ENCODE measurements at places on chromosomes 7 and 10. TPM values are rescaled to one million over a fixed set of nuclear protein-coding genes. Genes with fewer than 3 reads are reported as not detected.
A peak's percentile ranks its signal among the peaks of the same experiment; 100 is the strongest.

GRCh38 chr7:101936611-101937231 lies 119.3 kb downstream of the CUX1 start:
- DNase-seq = peak; percentile 37

GRCh38 chr7:93054975-93055374 lies 62.8 kb downstream of the SAMD9 start:
- DNase-seq = no peak

DNA sequence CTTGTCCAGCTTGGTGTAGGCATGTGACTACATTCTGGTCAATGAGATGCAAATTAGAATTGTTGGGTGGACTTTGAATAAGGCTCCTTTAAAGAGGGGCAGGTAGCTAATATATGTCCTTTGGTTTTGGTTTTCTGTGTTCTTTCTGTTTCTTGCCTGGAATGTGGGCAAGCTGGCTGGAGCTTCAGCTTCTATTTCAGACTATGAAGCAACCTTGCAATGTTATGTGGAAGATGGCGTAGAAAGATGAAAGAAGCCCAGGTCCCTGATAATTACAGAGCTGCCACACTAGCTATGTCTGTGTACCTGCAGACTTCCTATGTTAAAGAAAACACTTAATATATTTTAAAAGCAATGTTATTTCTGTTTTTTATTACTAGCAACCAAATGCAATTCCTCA lies 46.2 kb downstream of the NEURL1 start:
- DNase-seq = no peak

DNA sequence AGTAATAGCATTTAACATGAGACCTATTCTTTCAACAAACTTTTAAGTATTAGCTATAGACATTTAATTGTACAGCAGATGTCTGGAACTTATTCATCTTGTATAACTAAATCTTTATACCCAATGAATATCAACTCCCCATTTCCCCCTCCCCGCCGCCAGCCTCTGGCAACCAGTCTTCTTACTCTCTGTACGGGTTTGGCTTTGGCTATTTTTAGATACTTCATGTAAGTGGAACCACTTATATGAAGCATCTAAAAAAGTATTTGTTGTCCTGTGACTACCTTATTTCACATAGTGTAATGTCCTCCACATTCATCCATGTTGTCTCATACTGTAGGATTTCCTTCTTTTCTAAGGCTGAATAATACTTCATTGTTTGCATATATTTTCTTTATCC lies 60.8 kb downstream of the RAB18 start:
- DNase-seq = no peak

- peak; percentile 56 for DNase-seq
These were observed 65.3 kb downstream of the CARD11 start for GRCh38 chr7:2978408-2978807.

DNA sequence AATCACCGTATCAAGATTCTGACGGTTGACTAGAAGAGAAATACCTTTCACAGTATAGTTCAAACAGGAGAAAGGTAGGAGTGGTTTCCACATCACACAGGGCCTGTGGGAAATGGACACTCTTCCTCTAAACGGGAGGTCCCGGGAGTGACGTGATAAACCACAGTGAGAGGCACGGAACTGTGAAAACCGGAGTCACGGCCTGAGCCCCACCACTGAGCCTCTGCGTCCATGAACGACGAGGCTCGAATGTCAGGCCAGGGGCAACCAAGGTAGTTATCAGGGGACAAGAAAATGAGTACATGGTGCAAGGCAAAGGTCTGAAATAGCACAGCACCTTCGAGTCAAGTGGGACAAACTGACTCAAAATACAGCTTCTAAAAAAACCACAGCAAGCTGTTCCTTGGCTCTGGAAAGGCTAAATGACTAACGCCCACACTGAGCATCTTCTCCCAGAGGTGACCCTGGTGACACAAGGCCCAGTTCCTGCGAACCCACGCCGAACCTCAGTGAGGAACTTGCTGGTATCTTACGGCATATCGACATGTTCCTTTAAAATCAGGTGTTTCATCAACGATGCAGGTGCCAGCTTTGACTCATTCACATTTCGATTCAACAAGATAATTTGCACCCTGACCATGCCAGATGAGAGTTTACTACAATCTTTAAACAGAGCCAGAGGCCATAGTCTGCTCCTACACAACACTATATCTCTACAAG lies 99.3 kb downstream of the DIP2C start:
- DNase-seq = no peak

DNA sequence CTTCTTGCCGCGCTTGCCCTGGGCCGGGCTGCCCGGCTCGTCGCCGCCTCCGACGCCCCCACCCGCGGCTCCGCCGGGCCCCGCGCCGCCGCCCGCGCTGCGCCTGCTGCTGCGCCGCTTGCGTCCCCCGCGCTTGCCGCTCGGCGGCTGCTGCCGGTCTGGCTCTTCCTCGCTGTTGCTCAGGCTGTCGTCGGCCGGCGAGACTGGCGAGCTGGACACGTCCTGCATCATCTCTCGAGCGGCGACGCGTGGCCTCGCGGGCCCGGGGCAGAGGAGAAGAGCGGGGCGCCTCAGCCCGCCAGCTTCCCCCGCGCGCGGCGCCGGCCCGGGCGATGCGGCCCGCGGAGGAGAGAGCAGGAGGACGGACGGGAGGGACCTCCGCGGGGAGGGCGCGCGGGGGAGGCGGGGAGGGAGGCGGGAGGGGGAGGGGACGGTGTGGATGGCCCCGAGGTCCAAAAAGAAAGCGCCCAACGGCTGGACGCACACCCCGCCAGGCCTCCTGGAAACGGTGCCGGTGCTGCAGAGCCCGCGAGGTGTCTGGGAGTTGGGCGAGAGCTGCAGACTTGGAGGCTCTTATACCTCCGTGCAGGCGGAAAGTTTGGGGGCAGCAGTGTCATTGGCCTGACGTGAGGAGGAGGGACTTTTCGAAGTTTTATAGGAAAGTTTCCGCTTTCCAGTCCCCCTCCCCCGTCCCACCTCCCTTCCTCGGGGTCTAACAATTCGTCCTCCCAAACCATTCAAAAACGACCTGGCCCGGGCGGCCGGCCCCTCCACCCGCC lies at the start of gene TWIST1:
TWIST1 (minus strand) TSS at position 546 of the 779 bp plus-strand sequence; CDS start at position 231, 315 bp downstream.
- DNase-seq = no peak

DNA sequence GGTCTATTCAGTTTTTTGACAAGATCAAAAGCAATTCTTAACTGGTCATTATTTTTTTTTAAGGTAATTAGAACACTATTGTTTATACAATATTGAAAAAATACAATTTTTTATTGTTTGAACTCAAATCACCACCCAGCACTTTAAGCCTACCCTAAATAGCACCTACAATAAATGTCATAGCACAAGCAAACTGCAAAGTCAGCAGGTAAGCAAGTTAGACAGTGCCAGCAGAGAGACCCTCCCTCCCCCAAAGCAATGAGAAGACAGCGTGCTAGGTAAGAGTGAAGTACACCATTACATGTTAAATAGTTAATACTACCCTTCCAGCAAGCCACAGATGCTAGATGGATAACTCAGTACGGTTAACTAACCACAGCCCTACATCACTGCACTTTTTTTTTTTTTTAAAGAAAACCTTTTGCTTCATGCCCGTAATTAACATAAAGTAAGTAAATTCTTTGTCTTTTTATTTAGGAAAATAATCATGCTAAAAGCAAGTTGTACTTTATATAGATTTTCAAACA lies 120.0 kb downstream of the UBE2H start:
- no peak for DNase-seq

GRCh38 chr7:104207348-104207730 lies 474 bp downstream of the ORC5 start:
- peak; percentile 27 for DNase-seq

- DNase-seq = no peak
These were observed 38.8 kb upstream of the SEPTIN7 start for GRCh38 chr7:35761871-35762677.

DNA sequence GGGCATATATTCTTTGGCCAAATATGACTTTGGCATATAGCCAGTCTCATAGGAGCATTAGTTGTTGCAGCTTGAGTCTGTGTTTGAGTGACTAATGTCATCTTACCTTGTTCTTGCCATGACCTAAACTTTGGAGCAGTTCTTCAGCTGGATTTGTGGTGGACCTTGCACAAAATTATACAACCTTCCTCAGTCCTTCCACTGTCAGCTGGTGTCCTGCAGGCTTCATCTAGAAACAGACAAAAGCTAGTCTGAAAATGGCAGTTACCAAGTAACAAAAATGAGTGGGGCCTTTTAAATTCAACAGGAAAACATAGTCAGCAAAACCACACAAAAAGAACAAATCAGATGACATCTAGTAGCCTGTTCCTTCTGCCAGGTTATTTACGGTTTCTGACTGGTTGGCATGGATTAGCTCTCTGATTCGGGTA lies 59.5 kb upstream of the HECTD2 start:
- DNase-seq = peak; percentile 63

DNA sequence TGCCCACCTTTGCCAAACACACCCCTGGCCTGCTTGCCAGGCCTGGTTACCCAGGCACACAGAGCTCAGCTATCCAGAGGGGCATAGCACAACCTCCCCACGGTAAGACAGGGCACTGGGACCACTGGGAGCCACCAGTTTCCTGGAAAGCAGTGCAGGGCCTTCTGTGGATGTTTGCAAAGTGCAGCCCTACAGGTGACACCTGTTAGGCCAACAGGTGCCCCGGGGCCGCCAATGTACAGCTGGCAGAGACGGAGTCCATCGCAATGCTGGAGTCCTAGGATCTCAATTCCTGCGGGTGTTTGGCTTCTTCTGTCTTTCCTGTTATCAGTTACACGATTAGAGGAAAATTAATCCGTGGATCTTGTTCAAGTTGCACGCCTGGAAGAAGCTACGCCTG lies 94.9 kb downstream of the NPTX2 start:
- DNase-seq = no peak

GRCh38 chr7:45221896-45222604 lies 64.5 kb downstream of the RAMP3 start:
- no peak for DNase-seq

DNA sequence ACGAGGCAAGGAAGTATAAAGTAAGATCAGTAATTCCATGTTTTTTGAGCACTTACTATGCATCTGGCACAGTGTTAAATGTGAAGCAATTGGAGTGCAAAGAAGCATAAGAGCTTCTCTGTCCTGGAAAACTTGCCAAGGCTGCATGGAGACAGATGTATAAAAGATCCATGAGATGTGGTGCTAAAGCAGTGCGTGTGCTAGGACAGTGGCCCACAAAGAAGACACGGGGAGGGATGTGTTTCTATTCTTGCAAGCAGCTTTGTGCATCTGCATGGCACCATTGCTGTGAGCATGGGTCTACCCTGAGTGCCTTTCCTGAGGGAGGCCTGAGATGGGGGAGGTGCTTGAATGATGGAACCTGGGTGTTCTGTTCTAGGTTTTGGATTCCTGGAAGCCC lies 5.1 kb upstream of the CDHR3 start:
- DNase-seq = no peak

DNA sequence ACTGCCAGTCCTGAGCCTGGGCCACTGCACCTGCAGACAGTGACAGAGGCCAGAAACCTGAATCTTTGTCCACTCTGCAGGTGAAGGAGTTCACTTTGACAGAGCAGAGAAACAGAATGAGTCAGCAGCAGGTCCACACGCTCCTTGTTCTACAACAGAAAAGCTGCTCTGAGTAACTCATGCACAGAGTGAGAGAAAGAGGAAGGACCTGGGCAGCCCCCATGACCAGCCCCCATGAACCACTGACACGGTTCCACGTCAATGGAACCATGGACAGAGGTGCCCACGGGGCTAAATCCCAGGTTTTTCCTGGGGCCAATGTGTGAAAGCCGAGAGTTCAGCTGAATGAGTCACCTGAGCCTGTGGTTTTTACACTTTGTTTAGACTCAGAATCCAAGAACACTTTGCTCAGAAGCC lies 40.8 kb upstream of the CTBP2 start:
- DNase-seq = peak; percentile 99

GRCh38 chr10:12539350-12540164 lies 190.2 kb downstream of the CAMK1D start:
- no peak for DNase-seq

DNA sequence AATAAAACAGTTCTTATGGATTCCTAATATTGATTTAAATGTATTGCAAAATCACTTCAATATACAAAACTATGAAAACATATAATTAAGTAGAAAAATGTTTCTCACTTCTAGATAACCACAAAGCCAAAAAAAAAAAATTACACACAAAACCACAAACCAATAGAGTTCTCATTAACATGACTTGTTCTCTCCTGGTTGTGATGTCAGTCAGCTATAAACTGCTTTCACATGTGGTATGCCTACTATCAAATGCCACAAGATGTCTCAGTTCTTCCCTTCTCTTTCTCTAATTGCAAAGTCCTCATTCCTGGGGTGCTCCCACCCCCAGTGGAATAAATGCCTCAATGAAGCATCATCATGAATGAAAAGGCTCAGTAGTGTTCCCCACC lies 16.6 kb downstream of the GNAI1 start:
- peak; percentile 82 for DNase-seq

DNA sequence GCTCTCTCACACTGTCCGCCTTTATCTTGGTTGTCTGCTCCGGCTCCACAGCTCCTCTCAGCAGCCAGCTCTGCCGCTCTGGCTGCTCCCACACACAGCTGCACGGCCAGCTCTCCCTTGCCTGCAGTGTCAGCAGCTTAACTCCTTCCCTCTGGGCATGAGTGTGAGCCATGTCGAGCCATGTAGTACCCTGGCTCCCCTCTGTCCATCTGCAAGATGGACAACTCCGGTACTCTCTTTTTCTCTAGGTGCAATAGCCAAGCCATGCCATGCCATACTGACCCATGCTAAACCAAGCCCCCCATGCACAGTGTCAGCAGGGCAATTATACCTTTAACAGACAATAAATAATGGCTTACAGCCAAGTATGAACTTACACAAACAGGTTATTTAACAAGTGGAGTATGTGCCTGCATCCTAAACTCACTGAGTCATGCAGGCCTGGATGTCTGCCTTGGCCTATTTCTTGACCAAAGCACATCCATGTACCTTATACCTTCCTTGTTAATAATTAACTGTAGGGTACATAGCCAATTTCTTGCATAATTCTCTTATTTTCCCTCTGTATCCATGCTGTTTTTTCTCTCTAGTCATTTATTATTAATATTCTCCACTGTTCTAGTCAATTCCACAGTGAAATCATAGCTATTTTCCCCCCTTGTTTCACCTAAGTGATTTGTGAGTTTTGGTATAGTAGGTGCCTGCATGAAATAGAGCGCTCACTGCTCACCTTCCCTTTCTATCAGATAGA lies 170.9 kb downstream of the CDK14 start:
- DNase-seq = peak; percentile 95

GRCh38 chr10:7028809-7029166 lies 382.0 kb downstream of the SFMBT2 start:
- DNase-seq = no peak

- DNase-seq = no peak
These were observed 170.8 kb upstream of the GLI3 start for GRCh38 chr7:42407833-42408232.

GRCh38 chr7:33604056-33604455 lies 301.3 kb upstream of the BMPER start:
- no peak for DNase-seq

GRCh38 chr7:125436220-125436619 lies 506.6 kb upstream of the POT1 start:
- DNase-seq = peak; percentile 86

Gene WIPF3
- total RNA-seq = 0.35 TPM

Gene CCDC71L
- 21.0 TPM for total RNA-seq

Gene GPR26
- total RNA-seq = not detected

Gene OSBPL3
- total RNA-seq = 42.7 TPM

Gene CYP3A4
- not detected for total RNA-seq

Gene THAP5
- total RNA-seq = 20.3 TPM

Gene COMMD3
- 49.1 TPM for total RNA-seq

Gene CPA1
- not detected for total RNA-seq
